T-helper 17 cell (primary cell): ENCODE measurements at places on chromosomes 11 and 22.

DNA sequence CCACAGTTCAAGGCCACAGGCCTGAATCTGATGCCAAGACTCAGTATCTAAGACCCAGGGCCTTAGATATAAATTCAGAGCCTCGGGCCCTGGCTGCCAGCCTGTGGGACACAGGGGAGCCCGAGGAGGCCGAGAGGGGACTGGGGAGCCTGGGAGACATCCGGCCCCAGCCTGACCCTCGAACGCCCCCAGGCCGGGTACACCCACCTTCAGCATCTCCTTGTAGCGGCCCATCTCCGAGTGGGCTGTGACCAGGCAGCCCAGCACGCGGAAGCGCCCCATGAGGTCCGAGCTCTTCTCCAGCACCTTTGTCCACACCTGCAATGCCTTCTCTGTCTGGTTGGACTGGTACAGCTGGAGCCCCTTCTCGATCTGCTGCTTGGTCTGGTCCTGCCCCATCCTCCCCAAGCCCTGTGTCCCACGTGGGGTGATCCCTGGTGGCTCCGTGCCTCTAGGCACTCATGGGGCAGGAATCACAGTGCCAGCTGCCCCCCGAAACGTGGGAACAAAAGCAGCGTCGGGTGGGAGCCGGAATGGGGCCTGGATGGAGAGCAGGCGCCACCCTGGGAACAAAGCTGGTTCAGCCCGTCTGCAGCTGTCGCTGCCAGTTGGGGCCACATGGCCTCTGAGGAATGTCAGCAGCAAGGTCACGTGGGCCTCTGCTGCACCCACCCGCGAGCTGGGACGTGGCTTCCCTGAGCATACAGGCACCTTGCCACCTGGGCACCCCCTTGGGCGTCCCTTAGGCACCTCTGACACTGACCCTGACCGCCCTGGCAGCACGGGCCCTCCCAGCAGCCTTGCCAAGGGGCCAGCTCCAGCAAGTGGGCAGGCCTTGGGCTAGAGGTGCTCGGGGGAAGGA lies at the start of gene RAPSN:
Gene RAPSN, minus strand, starts transcription at position 571 of the 862 bp plus-strand sequence. Its CDS starts 172 bp downstream, at position 399.
- no peak for DNase-seq

DNA sequence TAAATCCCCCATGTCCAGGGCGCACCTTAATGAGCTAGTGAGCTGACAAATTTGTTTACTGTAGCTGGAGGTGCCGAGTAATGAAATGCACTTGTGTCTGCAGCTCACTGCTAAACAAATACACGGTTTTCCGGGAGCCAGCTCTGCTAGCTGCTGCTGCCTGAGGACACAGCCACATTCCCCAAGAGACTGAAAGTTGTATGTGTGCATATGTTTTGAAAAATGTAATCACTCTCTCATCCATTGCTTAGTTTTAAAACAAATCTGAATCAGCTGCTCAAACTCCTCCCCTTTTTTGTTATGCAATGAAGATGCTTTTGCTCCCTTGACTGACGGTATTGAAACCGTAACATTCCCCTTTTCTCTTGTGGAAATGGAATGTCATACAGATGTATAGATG lies 62.4 kb upstream of the NNMT start:
- DNase-seq: no peak

- DNase-seq: no peak
Observed at GRCh38 chr22:37894939-37895670, 11.0 kb upstream of the MICALL1 start.

- DNase-seq: no peak
Observed at GRCh38 chr11:8767466-8768142, 85.0 kb downstream of the RPL27A start.

DNA sequence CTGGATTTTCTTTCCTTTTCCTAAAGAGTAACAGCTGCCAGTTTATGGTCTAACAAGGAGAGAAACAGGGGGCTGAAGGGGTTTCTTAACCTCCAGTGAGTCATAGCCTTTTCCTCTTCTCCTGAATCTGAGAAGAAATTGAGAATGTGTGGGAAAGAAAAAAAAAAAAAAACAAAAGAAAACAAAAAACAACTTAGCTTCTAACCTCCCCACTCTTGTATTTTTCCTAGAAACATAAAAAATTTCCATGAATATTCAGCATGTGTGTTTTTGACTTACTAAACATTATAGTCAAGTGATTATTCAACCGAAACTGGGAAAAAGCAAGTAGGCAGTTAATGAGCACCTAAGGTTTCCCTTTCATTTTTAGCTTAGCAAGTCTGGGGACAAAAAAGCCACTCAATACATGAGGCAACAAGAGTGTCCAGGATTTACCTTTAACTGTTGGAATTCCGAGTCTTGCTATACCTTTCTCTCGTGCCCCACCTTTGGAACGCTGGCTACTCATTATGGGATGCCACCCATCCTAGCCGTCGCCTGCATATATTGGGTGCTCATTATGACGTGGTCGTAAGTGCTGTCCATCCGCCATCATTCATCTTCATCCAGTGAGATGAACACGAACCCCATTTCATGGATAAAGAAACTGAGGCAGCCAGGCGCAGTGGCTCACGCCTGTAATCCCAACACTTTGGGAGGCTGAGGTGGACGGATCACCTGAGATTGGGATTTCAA lies 2.4 kb downstream of the ASPHD2 start:
- DNase-seq: no peak

- no peak for DNase-seq
Observed at GRCh38 chr11:121741351-121741760, 288.6 kb upstream of the SORL1-AS1 start.

GRCh38 chr11:43920598-43921419 lies 21.6 kb upstream of the C11orf96 start:
- no peak for DNase-seq

- DNase-seq: no peak
Observed at GRCh38 chr11:67633758-67634365, 4.1 kb upstream of the NUDT8 start.

DNA sequence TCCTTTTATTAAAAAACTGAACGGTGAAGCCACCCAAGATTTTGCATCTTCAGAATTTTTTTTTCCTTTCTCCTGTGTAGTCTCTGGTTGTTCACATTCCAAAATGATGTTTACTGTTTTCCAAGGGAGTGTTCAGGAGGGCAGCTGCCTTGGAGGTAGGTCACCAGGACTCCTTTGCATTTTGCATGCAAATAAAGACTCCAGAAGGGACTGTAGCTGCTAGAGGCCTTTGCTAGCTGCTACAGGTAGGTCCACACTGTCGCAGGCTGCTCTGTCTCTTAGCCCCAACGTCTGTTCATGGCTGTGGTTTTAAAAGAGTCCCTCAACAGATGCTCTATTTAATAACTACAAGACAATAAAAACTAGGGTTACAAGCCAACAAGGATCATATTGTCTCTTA lies 11.4 kb downstream of the CTSC start:
- no peak for DNase-seq

- DNase-seq: no peak
Observed at GRCh38 chr11:110478410-110478809, 48.7 kb downstream of the FDX1 start.

GRCh38 chr11:131924457-131925201 lies 554.2 kb downstream of the NTM start:
- no peak for DNase-seq

DNA sequence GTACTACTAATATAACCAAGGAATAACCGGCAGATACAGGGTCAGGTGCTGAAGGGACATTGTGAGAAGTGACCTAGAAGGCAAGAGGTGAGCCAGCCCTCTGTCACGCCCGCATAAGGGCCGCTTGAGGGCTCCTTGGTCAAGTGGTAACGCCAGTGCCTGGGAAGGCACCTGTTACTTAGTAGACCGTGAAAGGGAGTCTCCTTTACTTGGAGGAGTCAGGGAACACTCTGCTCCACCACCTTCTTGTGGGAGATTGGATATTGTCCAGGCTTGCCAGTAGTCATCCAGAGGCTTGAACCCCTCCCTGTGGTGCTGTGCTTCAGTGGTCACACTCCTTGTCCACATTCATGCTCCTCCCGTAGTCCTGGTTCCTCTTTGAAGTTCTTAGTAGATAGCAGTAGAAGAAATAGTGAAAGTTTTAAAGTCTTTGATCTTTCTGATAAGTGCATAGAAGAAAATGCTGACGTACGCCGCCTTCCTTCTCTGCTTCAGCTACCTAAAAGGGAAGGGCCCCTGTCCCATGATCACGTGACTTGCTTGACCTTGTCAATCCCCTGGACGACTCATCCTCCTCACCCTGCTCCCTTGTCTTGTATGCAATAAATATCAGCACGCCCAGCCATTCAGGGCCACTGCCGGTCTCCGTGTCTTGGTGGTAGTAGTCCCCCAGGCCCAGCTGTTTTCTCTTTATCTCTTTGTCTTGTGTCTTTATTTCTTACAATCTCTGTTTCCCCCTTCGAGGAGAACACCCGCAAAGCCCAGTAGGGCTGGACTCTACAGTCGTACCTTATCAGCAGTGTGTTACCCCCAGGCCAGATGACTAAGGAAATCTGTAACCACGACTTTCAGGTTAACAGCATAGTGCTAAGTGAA lies 6.1 kb downstream of the NUP50 start:
- no peak for DNase-seq

DNA sequence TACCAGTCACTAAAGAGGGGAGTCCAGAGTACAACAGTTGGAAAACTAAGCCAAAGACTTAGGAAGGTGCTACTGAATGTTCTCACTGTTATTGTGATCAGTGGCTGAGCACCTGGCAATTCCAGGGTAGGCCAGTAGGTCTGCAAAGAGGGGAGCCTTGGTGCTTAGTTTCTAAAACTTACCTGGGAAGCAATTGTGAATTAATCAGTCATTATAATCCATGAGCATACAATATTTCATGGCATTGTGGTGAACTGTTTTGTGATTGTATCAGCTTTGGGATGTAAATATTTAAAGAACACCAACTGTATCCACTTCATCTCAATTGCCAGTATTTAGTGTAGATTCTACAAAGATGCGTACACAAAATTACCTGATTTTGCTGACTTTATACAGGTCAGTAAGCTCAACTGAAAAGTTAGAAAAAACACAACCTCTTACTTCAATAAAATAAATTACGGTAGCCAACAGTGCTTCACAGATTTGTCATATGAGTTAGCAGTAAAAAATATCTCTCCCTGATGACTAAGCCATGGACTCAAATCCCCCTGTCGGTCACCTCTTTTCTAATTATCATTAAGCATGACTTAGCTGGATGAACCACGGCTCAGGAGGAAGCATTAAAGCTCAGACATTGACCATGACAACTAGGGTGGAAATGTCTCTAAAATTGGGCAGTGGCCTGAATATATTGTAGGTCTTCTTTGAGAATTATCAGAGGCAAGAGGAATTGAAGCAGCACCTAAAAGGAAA lies 30.8 kb upstream of the SORL1 start:
- DNase-seq: no peak

GRCh38 chr11:16776711-16777612 lies 38.5 kb downstream of the C11orf58 start:
- no peak for DNase-seq

- no peak for DNase-seq
Observed at GRCh38 chr11:33965032-33965431, 73.2 kb upstream of the LMO2 start.

GRCh38 chr11:11521306-11522002 lies 100.4 kb downstream of the GALNT18 start:
- no peak for DNase-seq

DNA sequence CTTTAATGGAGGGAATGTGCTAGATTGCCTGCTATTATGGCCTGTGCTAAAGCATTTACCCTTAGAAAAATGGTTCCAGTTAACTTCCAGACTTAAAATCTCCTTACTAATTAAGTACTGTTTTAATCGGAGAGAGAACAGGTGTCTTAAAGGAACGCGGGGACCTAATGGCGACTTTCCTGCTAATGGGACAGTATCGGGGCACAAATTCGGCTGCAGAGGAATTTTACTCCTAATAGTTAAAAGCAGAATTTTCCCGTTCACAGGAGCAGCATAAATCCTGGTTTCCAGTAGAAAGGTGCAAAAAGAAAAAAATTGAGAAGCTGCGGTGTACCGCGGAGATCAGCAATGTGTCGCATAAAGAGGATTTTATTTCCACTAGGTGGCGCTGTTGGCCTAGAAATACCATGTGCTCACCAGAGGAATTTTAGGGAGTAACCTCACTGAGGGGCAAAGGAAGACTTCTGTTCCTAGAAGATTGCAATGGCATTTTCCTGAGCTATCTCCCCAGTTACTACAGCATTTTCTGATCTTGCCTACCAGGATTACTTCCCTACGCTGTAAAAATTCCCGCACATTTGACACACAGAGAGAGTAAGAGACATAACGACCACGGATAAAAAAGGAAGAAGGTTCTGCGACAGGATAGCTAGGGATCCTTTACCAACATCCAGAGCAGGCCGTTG lies 44.5 kb downstream of the ZNF280B start:
- DNase-seq: peak; percentile 42

- DNase-seq: no peak
Observed at GRCh38 chr11:22276535-22276934, 61.6 kb upstream of the SLC17A6 start.

- DNase-seq: no peak
Observed at GRCh38 chr11:111253131-111253530, 7.6 kb downstream of the POU2AF2 start.

- no peak for DNase-seq
Observed at GRCh38 chr11:74022546-74022945, 13.7 kb upstream of the UCP3 start.

DNA sequence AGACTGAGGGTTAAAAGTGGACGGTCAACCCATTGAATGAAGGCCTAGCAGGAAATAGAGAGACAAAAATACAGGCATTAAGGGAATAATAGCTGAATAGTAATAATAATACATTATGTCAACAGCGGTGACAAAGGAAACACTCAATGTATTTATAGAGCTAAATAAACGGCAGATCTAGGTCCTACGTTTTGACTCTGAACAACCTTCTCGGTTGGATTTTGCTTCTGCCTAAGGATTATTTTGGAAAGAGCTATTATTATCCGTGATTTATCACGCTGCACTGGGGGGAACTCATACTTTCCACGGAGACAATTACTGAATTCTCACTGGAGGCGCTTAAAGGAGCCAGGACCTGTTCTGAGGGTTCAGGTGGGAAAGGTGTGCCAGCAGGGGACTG lies 118.2 kb upstream of the KIRREL3 start:
- DNase-seq: no peak

GRCh38 chr11:131483453-131483852 lies 113.0 kb downstream of the NTM start:
- no peak for DNase-seq
